H7 (cell line): ENCODE measurements at places on chromosomes 5 and 9. TPM values are rescaled to one million over a fixed set of nuclear protein-coding genes. Genes with fewer than 3 reads are reported as not detected.
A peak's percentile ranks its signal among the peaks of the same experiment; 100 is the strongest.

- DNase-seq = no peak
Observed at GRCh38 chr5:94196953-94197352, 421.5 kb downstream of the KIAA0825 start.

DNA sequence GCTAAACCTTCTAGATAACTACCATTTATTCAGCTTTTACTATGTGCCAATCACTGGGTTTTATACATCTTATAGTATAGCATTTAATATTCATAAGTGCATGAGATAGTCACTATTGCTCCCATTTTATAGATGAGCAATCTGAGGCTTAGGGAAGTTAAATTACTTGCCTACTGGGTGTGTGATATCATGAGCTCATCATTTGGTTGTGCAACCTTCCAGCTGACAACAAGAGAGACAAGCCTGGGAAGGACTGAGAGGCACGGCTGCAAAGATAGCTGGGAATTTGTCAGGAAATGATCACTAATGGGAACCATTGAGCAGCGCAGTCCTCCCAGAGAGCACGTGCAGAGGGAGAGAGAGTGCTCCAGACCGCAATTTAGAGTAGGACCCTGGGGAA, 481.6 kb upstream of the KIF2A start:
- no peak for DNase-seq

GRCh38 chr9:96417051-96417586, 1.1 kb downstream of the ZNF367 start:
- peak; percentile 94 for DNase-seq

DNA sequence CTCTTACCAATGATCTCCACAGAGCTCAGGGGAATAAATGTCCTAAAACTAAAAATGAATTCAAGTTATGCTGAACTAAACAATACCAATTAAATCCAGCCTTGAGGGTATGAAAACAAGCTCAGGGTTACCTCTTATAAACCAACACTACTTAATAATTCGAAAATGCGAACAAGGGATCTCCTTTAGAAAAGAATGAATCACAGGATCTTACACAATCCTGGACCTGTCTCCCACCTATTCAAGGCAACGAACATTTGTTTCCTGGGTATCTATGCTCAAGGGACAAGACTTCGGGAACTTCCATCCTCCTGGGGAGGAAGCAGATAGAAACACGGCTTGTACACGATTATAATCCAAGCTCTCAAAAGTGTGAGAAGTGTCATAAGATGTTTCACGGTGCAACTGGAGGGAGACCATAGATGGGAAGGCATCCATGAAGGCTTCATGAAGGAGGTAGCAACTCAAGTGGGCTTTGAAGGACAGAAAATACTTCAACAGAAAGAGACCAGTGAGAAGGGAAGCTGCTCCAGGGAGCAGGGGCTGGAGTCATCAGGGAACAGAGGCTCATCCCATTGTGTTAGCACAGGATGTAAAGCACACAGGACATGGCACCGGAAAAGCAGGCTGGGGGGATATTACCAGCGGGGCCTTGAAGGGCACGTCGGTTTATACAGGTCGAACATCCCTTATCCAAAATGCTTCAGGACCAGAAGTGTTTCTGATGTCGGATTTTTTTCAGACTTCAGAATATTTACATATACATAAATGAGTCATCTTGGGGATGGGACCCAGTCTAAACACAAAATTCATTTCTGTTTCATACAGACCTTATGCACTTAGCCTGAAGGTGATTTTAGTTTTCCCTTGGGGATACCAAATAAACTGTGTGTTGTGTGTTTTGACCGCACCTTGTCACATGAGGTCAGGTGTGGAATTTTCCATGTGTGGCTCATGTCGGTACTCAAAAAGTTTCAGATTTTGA, 87.4 kb downstream of the TLE1 start:
- DNase-seq = no peak

- DNase-seq = no peak
Observed at GRCh38 chr9:16364347-16364746, 506.1 kb downstream of the BNC2 start.

DNA sequence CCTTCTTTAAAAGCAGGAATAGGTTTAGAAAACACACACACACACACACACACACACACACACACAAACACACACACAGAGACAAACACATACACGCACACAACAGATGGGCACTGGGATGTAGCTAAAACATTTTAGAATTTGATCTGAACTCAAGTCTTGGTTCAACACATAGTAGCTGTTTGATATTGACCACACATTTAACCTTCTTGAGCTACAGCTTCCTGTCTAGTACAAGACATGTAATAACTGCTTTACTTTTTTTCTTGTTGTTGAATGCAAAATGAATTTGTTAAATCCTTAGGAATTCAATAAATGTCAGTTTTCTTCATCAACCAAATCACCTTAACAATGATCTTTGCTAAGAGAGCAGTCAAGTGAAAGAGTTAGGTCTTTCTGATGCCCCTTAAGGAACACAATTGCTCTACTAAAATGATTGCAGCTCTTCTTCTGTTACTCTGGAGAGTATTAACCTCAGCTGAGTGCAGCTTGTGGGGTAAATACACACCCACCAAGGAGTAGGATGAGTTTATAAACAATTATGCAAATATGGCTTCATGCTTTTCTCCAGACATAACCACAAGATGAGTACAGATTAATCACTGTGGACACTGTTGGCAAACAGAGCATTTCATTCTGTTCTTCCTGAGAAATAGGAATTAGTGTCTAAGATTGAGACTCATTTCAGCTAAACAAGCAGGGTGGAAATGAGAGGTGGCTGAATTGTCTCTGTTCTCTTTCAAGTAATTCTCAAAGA, 302.9 kb upstream of the PAPPA start:
- DNase-seq = no peak

DNA sequence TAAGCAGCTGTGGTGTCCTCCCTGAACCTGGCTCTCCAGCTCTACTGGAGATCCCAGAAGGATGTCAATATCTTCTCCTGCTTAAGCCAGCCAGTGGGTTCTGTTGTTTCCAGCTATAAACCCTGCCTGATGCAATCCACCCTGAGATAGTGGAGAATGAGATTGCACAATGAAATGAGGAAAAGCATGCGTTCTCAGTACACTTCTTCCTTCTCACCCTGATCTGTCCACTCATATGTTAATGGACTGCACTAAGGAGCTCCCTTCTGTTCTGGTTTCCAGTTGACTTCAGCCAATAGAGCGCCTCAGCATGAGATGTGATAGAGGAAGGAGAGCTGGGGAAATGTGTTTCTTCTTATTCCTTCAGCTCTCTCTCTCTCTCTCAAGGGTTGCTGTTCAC, 40.0 kb upstream of the CDH6 start:
- DNase-seq = no peak

- no peak for DNase-seq
Observed at GRCh38 chr9:113343732-113344231, 3.7 kb upstream of the WDR31 start.

- no peak for DNase-seq
Observed at GRCh38 chr5:109016300-109016699, 268.6 kb downstream of the FER start.

GRCh38 chr5:124996023-124996763, 249.8 kb upstream of the ZNF608 start:
- DNase-seq = no peak

DNA sequence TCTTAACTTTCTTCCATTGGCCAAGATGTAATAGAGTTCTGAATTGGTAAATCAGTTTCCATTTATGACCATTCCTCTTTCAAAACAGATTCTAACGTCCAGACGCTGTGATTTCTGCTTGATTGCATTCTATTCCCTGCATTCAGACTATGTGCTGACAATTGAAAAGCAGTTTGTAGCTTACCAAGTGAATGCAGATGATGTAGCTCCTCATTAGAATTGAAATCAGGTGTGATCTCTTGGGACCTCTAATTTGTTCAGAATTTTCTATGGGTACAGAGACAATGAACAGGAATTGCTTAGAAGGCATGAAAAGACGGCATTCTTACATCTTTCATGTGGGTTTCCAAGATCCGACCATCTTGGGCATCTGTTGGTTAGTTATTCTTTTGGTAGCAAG, 191.9 kb downstream of the NTRK2 start:
- no peak for DNase-seq

GRCh38 chr9:20948703-20949102, 82.7 kb downstream of the HACD4 start:
- peak; percentile 18 for DNase-seq

GRCh38 chr9:20352591-20352990, 269.7 kb downstream of the MLLT3 start:
- DNase-seq = no peak

GRCh38 chr5:12023614-12024241, 119.5 kb upstream of the CTNND2 start:
- DNase-seq = peak; percentile 19

- peak; percentile 73 for DNase-seq
Observed at GRCh38 chr5:78611126-78611605, 37.4 kb downstream of the LHFPL2 start.

DNA sequence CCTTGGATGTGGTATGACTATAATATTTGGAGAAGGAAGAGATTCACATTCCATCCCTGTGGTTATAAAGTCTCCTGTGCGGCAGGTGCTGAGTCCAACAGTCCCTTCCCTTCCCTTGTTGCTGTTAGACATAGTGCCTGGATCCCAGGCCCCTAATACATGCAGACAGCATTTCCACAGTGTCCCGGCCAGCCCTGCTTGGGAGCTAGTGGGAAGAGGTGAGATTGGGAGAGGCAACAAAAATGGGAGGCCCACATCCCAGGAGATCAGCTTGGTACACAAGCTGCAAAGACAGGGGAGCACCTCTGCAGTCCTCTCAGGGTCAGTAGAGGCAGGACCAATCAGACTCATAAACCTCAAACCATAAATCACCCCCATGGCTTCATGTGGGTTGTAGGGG, 3.3 kb upstream of the NEURL1B start:
- DNase-seq = no peak

DNA sequence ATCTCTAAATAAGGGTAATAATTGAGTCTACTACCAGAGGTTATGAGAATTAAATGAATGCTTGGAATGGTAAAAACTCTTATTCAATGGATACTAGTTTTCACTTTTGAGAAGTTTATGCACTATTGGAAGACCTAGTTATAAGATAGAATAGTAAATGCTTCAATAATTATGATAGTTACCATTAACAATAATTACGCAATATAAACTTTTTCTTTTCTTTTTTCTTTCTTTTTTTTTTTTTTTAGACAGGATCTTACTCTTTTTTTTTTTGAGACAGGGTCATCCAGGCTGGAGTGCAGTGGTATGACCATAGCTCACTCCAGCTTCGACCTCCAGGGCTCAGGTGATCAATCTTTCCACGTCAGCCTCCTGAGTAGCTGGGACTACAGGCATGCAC, 6.7 kb downstream of the ALDOB start:
- no peak for DNase-seq

- no peak for DNase-seq
Observed at GRCh38 chr5:124729720-124730359, 16.6 kb downstream of the ZNF608 start.

GRCh38 chr5:83496626-83497025, 25.1 kb downstream of the VCAN start:
- no peak for DNase-seq

DNA sequence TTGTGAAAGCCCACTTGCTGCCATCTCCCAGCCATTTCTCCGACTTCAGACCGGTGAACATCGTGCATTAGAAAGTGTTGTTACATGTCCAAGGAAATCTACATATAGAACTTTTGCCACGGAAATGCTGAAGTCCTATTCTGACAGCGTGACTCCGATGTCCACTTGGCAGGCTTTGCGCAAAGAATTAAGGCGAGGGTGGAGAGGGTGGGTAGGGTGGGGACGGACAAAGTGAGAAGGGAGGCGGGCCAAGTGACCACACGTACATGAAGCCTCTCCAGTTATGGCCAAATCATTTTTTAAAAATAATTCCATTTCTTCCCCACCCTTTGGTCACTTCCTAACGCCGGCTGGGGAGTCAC, 460 bp upstream of the ACO1 start:
- DNase-seq = no peak

The DDX4 gene
- not detected in 2 replicates for total RNA-seq

The PCDHB8 gene
- total RNA-seq = not detected in 2 replicates

The NR4A3 gene
- 0.10 and 0.18 TPM in 2 replicates for total RNA-seq

The ZFP37 gene
- 2.7 and 6.6 TPM in 2 replicates for total RNA-seq

The MAP1B gene
- 31.1 and 41.4 TPM in 2 replicates for total RNA-seq

The NKD2 gene
- 4.9 and 5.7 TPM in 2 replicates for total RNA-seq

The WDR70 gene
- total RNA-seq = 28.0 and 34.7 TPM in 2 replicates

The C6 gene
- total RNA-seq = not detected in 2 replicates

The SAPCD2 gene
- 59.7 and 59.9 TPM in 2 replicates for total RNA-seq

The ATP10B gene
- 0.03 TPM in 1 of 2 replicates, not detected in the other for total RNA-seq

The ADAMTS13 gene
- 2.8 and 5.5 TPM in 2 replicates for total RNA-seq

The DCTN4 gene
- total RNA-seq = 28.3 and 37.7 TPM in 2 replicates

The SPARC gene
- 419 and 483 TPM in 2 replicates for total RNA-seq
